ENCODE measurements at places on chromosomes 3 and 15. TPM values are rescaled to one million over a fixed set of nuclear protein-coding genes. Genes with fewer than 3 reads are reported as not detected.

DNA sequence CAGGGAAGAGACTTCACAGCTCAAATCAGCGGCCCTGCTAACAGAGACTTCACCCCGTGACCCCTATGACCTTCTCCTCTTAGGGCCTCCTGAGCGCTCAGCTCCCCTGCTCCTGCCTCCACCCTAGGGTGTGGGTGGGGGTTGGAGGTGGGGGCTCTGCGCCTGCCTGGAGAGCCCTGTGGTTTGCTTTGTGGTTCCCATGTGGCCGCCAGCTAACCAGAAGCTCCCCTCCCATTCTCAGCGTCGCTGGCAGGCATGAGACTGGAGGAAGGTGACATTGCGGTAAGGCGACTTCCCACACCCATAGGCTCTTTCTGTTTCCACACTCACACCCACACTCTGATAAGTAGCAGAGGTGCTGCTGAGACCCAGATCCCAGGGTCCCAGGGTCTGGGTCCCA, 27.6 kb downstream of the XYLB start:
- no peak for DNase-seq

- DNase-seq: peak; percentile 75
Measured at GRCh38 chr15:64333986-64334929, 21.7 kb downstream of the CSNK1G1 start.

DNA sequence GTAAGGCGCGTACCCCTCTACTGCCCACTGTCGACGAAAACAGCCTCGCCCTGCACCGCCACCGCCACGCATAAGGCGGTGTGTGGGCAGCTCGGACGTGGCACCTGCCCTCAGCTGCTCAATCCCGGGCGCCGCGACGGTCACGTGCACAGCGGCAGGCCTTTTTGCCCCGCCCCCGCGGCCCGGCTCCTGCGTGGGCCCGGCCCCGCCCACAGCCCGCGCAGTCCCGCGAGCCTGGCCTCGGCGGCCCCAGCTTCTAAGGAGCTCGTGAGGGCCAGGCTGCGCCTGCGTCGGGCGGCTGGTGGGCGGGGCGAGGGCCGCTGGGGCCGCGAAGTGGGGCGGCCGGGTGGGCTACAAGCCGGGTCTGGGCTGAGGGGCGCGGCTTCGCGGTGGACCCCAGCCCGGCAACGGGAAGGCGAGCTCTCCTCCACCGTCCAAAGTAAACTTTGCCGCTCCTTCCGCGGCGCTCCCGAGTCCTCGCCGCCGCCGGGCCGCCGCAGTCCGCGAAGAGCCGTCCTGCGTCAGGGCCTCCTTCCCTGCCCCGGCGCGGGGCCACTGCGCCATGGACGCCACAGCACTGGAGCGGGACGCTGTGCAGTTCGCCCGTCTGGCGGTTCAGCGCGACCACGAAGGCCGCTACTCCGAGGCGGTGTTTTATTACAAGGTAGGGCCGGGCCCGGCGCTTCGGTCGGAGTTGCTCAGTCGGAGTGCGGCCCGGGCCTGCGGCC, at the start of gene CAPN7:
Gene CAPN7 (plus strand): TSS at position 313 of the 728 bp plus-strand sequence. CDS start 250 bp downstream, at position 563.
- DNase-seq: peak; percentile 89

DNA sequence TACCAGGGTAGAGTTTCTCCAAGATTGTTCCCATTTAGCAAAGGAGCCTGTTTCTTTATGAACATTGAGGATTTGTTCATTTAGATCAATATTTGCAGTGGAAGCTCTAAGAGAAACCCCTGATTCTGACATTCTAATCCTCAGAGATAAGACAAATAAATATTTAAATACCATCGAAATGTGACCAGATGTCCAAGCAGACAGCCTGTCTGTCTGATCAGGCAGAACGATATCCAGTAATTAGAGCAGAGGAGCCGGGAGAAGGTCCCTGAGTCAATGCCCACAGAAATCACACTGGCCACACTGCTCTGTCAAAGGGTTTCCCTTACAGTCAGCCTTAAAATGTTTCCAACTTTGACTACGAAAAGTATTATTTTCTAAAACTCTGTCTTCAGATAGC, 15.7 kb upstream of the ARPIN start:
- DNase-seq: no peak

- no peak for DNase-seq
Measured at GRCh38 chr3:19248767-19249166, 100.5 kb downstream of the KCNH8 start.

DNA sequence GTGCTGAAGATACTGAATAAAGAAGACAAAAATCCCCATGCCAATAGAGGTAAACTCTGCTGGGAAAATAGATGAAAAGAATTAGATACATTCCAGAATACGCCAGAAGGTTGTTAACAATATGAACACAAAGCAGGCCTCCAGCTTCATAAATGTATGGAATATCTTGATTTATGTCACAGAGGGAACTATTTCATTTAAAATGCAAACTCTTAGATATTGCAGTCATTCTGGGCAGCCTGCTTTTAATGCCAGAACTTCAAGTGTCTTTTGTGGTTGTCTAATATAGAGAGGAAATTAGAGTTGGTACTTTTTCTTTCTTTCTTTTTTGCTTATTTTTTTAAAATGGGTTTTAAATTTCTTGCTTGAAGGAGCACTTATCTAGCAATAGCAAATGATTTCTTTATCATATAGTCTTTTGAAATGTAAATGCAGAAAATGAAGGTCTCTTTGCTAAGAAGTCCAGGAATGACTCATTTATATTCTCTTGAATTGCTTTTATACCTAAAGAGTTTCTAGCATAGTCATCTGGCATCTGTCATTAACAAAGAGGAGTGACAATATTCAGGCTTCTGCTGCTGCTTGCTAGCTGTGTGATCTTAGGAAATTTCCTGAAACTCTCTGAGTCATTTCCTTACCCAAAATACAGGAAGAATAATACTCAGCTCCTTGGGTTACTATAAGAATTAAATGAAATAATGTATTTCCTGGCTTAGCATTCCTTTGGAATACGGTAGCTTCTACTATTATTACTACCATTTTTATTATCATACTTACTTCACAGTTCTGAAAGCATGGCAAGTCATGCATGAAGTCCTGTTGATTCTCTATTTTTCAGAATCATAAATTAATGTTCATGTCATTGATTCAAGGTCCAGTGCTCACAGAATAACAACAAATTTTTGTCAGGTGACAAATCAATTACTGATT, 527.6 kb downstream of the DIPK2A start:
- DNase-seq: no peak

DNA sequence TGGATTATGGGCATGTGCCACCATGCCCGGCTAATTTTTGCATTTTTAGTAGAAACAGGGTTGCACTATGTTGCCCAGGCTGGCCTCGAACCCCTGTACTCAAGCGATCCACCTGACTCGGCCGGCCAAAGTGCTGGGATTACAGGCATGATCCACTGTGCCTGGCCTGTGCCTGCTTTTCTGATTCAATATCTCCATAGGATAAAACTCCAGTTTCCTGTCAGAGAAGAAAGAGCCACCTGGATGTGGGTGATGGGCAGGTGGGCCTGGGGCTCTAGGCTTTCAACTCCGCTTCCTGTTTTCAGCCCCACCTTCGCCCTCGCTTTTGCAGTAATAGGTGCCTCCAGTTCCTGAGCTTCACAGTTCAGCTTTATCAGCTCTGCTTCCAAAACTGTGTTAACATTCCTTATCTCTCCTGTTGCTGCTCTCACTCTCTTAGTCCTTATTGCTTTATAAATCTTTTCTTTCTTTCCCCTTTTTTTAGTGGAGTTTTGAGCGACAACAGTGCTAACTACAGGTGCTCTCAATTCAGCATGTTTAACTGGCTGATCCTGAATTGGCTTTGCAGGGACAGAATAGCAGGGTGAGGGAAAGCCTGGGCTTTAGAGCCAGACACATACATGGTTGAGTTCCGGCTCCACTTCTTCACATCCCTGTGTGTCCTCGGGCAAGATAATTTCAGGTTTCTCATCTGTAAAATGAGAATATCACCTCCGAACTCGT, 21.1 kb upstream of the PDE8A start:
- no peak for DNase-seq

DNA sequence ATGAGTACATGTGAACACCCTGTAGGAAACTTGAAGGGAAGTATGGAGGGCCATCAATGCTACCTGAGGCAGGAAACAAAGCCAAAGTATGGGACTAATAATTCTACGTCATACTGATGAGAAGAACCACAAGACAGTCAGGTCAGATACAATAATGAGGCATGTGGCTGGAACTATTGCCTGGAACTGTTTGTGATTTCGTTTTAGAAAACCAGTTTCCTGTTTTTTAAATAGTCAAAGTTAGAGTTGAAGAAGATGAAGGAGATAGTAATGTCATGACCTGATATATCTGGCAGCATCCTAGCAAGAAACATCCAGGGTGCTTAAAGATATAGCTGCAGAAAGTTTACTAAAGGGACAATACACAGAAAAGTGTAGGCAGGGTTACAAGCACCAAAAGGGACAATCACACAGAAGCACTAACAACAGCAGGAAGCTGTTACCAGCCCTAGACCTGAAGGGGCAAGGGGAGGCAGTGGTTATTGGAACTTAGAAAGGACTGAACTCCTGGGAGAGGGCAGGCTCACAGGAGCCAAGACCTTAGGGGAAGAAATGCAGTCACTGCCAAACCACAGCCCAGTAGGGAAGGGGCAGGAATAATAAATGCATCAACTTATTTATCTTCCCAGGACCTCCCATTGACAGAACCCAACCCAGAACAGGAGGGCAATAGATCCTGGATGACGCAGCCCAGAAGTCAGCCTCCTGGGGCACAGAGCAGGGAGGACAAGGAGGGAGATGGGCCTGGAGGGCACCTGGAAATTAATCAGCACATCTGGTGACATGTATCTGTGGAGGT, 302.1 kb upstream of the STT3B start:
- no peak for DNase-seq

- DNase-seq: no peak
Measured at GRCh38 chr3:178561239-178561638, 25.0 kb downstream of the KCNMB2 start.

GRCh38 chr15:71679793-71680353, 130.5 kb upstream of the NR2E3 start:
- DNase-seq: peak; percentile 60

- DNase-seq: no peak
Measured at GRCh38 chr3:183131186-183131725, 31.3 kb downstream of the LAMP3 start.

GRCh38 chr3:53153980-53154379, 7.0 kb upstream of the PRKCD start:
- DNase-seq: no peak

- no peak for DNase-seq
Measured at GRCh38 chr3:153957421-153957820, 163.8 kb upstream of the ARHGEF26 start.

DNA sequence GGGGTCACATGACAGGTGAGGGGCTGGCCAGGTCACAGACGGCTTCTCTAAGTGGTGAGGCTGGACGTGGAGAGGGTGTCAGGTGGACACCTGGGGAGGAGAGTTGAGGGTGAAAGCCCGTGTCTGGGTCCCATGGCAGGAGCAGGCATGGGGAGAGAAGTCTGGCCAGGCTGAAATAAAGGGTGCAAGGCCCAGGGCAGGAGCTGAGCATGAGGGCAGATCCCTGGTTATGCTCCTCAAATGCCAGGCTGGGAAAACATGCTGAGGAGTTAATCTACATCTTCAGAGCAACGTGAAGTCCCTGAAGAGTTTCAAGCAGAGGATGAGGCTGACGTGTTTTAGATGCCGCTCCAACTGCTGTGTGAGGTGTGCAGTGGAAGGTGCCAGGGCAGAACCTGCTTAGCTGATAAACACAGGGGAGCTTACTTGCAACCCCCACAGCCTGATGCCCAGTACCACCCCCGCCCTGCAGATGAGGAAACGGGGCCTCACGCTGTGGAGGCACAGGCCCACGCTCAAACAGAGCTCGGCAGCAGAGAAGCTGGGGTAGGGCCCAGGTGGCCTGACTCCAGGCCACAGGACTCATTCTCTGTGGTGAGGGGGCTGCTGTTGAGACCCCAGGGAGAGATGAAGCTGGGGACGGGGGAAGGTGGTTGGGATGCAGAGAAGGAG, 40.5 kb downstream of the HCN4 start:
- no peak for DNase-seq

Gene CMTM7
- total RNA-seq: 20.2 TPM

Gene BNC1
- not detected for total RNA-seq

Gene SNAPC5
- total RNA-seq: 32.3 TPM

Gene SCG5
- 0.37 TPM for total RNA-seq

Gene TMEM207
- total RNA-seq: not detected

Gene CCK
- 0.23 TPM for total RNA-seq

Gene SH3GL3
- total RNA-seq: not detected

Gene DCBLD2
- total RNA-seq: 104 TPM

Measured in HT-29 (cell line).